Stimulated activated CD4-positive, alpha-beta T cell treated with anti-CD3 and anti-CD28 coated beads, Interleukin-12 subunit alpha, Interleukin-12 subunit beta, amount 100 ng/mL, for 24 hours (primary cell): ENCODE measurements at places on chromosomes 4 and X.
A peak's percentile ranks its signal among the peaks of the same experiment; 100 is the strongest.

- no peak for DNase-seq
Measured at GRCh38 chrX:132961511-132961910, 3.1 kb upstream of the HS6ST2 start.

- DNase-seq = no peak
Measured at GRCh38 chr4:185520119-185520518, 15.2 kb downstream of the PDLIM3 start.

- DNase-seq = no peak
Measured at GRCh38 chr4:53101191-53101581, 239.1 kb downstream of the RASL11B start.

DNA sequence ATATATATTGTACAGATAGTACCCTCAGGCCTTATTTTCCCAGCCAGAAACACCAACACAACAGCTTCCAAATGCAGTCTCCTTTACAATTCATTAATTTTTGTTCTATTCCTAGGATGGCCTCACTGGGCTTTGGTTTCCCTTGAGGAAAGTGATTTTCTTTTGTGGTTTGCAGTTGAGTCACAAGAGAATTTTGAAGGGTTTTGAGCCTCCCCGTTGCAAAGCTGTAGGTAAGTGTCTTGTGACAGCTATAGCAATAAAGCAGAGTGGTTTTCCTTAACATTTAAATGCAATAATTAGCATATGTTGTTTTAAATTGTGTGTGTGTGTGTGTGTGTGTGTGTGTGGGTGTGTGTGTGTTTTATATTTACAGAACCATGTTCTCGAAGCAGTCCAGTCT is 54.1 kb upstream of the WDR17 start:
- no peak for DNase-seq

GRCh38 chr4:38177641-38178391 is 217.6 kb downstream of the PTTG2 start:
- no peak for DNase-seq

DNA sequence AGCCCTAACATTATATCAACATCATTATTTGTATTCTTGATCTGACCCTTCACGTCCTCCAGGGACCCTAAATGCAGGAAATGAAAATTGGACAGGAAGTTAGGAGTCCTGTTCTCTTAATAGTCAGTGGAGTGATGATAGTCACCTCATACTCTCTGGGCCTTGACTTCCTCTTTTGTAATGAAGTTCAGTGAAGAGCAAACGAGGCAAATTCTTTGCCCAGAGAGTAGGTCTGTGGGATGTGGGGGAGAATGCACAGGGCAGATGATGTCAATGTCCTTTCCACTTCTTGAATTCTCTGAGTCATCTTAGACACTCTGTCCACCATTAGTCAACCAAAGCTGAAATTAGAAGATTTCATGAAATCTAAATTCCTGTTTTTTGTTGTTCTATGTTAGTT is 17.1 kb upstream of the GPRIN3 start:
- DNase-seq = no peak

GRCh38 chr4:182765987-182766856 is 151.0 kb downstream of the DCTD start:
- DNase-seq = no peak

DNA sequence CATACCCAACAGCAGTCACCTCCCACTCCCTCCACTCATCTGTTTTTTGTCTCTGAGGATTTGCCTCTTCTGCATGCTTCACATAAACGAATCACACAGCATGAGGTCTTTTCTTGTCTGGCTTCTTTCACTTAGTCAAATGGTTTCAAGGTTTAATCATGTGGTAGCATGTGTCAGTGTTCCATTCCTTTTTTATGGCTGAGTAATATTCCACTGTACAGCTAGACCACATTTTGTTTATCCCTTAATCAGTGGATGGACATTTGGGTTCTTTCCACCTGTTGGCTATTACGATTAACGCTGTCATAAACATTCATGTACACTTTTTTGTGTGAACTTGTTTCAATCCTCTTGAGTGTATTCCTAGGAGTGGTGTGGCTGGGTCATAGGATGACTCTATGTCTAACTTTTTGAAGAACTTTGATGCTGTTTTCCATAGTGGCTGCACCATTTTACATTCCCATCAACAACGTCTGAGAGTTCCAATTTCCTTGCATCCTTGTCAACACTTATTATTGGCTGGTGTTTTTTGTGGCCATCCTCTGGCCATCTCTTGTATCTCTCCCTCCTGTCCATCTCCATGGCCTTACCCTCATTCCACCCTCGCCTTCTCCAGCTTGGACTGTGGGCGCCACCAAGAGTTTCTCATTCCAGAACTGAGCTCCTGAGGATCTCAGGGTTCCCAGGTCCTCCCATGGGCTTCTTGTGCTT is 12.4 kb upstream of the NSG1 start:
- DNase-seq = no peak

GRCh38 chr4:71151054-71151453 is 157.6 kb downstream of the DCK start:
- no peak for DNase-seq

DNA sequence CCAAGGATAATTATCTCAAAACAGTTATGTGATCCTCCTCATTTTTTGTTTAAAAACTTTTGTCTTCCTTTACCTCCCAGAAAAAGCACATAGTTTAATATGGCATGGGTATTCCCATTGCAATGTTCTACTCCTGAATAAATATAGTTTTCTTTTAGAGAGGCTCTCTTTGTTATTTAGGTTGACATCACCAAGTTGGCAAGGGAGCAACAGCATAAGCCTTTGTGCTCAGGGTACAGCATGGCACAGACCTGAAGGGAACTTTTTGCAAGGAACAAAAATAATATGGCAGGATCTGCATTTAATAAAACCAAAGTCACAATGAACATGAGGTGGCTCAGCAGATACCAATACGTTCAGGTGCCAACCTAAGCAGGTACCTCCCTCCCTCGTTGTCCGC is 47.1 kb upstream of the NPY2R start:
- no peak for DNase-seq

DNA sequence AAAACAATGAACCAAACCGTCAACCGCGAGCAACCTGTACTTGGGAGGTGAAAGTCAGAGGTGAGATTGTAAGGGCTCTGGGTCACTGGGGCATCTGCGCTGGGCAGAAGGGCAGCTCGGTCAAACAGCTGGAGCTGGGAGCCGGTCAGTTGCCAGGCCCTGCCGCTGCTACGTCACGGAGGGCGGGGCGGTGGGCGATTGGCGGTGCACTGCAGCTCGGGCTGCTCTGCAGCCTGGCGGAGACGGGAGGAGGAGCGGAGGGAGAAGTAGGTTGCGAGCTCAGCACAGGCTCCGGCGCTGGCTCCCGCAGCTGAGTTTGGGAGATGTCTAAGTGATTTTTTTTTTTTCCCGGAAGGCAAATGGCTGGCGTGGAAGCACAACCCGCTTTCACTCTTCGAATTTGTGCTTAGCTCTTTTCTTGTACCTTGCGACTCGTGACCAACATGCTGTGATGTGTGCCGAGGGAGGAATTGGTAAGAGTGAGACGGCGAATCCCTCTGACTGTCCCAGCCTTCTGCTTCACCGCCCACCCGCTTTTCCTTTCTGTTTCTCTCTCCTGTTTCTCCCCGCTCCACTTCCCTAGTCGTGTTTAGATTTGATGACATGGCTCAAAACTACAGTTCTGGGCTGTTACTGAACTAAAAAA is at the start of gene ATP10D:
Gene ATP10D, plus strand, starts transcription at position 229 of the 646 bp plus-strand sequence. CDS start 27,266 bp downstream, outside the sequence.
- peak; percentile 78 for DNase-seq

DNA sequence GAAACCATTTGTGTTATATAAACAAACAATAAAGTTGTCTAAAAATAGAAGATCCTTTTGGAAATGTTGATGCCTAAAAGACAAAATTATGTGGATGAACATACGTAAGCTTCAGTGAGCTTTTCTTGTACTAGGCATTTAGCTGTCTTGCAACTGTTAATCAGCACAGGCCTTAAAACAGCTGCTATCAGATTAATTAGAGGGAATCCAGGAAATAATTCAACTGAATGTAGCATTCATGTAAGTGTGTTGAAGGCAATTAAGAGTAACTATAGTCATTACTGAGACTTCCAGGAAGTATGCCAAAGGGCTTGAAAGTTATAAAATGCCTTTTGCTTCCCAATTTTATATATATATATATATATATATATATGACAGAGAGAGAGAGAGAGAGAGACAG is 248.7 kb downstream of the IL1RAPL1 start:
- DNase-seq = no peak

GRCh38 chrX:28969126-28969525 is 381.9 kb downstream of the IL1RAPL1 start:
- DNase-seq = no peak

DNA sequence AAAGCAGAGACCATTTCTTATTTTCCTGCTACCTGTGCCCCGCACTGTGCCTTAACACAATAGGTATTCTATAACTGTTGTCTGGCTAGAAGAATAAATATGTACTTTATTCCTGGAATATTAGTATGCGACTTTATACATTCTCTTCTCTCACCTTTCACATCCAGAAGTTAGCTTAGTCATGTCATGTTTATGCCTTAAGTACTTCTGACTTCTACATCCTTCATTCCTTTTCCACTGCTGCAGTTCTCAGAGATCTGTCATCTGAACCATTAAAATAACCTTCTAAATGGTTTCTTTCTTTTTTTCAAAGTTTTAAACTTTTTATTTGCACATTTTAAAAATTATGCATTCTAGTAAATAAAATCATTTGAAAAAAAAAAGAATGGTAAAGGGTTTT is 34.4 kb downstream of the KIF4A start:
- no peak for DNase-seq

DNA sequence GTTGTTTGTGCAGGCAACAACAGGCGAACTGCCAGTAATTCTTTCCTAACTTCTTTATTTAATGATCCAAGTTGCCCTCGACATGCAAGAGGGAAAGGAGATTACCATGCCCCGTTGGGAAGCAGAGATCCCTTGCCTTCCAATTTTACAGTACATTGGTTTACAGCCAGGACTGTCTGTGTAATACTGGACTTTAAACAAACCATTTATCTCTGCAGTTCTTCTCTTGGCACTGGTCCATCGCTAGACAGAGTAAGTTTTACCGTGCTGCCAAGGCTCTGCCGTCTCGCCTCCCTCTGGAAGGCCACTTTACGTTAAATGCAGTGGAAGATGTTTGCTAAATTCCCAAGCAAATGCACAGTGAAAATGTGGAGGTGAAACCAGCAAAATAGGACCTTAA is 660.3 kb upstream of the PRKX start:
- DNase-seq = no peak

DNA sequence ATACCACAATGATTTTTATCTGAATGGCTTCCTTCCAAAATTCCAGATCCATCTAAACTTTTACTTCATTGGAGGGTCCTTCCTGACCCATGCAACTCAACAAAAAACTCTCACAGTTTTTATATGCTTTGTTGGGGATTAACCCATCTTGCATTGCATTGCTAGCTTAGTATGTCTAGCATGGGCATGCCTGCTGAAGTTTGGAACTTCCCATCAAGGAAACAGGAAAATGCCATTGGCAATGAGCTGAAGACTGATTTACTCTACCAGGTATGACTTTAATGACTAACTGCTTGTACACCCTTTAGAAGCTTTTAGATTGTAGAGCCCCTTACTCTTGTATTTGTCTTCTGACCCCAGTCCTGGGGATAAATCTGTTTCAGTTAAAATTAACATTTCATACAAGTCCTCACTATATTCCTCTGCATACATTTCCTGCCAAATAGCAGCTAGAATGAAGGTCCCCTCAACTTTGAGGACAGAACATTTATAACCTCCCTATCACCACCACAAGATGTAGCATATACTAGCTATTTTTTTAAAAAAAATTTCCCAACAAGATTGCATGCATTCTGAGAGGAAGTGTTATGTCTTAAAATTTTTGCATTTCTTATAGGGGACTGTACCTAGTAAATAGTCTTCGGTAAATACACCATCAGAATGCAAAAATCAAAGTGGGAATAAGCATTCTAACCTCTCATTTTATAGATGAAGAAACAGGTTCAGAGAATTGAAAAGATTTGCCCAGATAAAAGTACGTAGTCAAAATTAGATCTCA is 52.5 kb upstream of the ATXN3L start:
- no peak for DNase-seq

- no peak for DNase-seq
Measured at GRCh38 chr4:108005807-108006206, 16.1 kb downstream of the HADH start.

DNA sequence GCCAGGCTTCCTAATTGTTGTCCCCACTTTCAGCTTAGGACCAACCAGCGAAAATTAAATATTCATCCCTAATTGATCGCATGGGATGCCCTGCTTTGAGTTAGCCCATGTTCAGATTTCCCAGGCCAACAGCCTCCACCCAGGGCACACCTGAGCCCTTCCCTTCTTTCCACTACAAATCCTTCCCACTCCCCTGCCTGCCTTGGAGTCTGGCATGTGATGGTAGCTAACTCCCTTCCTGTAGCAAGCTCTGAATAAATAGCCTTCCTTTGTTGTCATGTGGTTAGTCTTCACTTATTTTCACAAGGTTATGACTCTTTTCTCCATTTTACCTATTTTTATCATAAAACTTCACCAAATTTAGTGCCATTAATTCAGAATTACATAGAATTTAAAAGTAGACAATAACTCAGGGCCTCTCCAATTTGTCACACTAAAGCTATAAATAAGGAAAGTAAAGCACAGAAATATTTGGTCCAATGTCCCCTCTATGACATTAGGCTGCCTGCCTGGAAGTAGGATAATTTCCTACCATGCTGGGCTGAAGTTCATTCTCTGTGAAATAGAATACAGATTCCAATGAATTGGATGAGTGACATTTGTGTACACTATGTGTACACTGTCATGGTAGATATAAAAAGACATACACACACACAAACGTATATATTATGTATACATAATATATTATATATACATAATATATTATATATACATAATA is 166.4 kb upstream of the CPEB2 start:
- no peak for DNase-seq

DNA sequence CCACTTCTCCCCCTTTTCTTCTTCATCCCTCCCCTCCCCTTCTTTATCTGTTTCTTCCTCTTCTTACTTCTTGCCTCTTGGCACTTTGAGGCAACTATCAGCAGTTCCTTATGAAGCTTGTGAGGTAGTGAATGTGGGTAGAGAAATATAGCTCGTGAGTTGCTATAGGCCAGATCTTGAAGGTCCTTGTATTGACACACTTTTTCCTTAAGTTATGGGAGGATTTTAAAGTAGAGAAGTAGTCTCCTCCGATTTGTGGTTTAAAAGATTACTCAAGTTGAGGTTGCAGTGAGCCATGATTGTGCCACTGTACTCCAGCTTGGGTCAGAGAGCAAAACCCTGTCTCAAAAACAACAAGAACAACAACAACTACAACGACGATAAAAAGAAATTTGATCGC is 3.4 kb upstream of the RRAGB start:
- no peak for DNase-seq

- no peak for DNase-seq
Measured at GRCh38 chr4:161704653-161705052, 459.1 kb downstream of the FSTL5 start.

GRCh38 chr4:157079441-157079840 is 3.5 kb downstream of the GLRB start:
- no peak for DNase-seq

DNA sequence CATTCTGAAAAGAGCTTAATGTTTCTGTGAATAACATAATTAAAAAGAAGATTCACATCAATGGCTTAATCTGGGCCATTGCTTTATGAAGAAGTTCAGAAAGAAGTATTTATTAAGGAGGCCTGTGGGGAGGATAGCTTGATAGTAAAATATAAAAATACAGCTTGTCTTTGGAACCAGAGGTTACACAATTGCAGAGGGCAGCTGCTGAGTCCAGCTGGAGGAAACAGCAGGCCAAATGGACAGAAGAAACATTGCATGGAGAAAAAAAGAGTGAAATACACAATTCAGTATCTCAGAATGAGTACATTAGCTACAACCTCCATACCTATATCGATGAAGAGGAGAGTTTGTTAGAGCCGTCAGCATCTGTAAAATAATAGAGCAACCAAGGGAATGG is 148.0 kb upstream of the NPY2R start:
- DNase-seq = no peak
